Thymus (tissue), 14 donors: ENCODE measurements at places on chromosomes 13 and 19. TPM values are rescaled to one million over a fixed set of nuclear protein-coding genes. Genes with fewer than 3 reads are reported as not detected.

ATCAY gene
- total RNA-seq: 0.09 TPM

DNA sequence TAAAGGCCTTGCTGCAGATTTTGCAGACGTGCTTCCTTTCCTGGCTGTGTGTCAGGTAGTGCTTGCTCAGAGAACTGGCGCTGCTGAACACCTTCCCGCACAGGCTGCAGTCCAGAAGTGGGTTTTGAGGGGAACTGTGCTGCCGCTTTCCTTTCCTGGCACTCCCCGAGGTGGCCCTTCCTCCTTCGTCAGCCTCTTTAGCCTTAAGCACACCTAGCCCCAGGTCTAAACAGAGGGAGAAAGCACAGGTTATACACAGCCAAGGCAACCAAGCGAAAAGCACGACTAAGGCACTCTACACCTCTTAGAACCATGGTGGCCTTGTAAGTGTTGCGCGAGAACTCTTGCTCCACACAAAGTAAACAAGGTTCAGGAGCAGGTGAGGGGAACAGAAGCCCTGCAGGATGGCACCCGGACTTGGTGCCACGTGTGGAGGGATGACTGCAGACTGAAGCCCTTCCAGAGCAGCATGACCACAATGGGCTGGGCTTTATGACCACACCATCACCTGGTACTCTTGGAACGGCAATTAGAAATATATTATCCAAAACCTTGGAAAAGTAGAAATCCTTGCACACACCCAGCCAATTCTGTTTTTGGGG, 23.6 kb downstream of the ZNF541 start:
- no peak for DNase-seq
- peaks cover 44% of the 10 kb centered on the region for H3K27me3 ChIP-seq
- H3K27ac ChIP-seq: no peak overlapping the region
- H3K4me1 ChIP-seq: no peaks in the 10 kb centered on the region

- H3K36me3 ChIP-seq: no peaks in the 10 kb centered on the region
- no peaks in the 10 kb centered on the region for H3K4me1 ChIP-seq
- DNase-seq: no peak
- no peaks in the 10 kb centered on the region for H3K27me3 ChIP-seq
- no peak overlapping the region for H3K27ac ChIP-seq
- H3K4me3 ChIP-seq: no peak overlapping the region
Observed at GRCh38 chr13:33577007-33577406, 240.9 kb upstream of the RFC3 start.

CHST8 gene
- 0.47 TPM for total RNA-seq

- H3K27ac ChIP-seq: no peak overlapping the region
- peaks cover 8% of the 10 kb centered on the region for H3K27me3 ChIP-seq
- peaks cover 7% of the 10 kb centered on the region for H3K4me1 ChIP-seq
- H3K4me3 ChIP-seq: no peak overlapping the region
- no peak for DNase-seq
Observed at GRCh38 chr19:12647490-12648071, 19.0 kb downstream of the MAN2B1 start.

NEK5 gene
- total RNA-seq: 0.28 TPM

ZNF850 gene
- total RNA-seq: 1.7 TPM

GRCh38 chr13:66700117-66700601, 530.0 kb downstream of the PCDH9 start:
- H3K4me3 ChIP-seq: no peak overlapping the region
- DNase-seq: no peak
- H3K4me1 ChIP-seq: no peaks in the 10 kb centered on the region
- H3K36me3 ChIP-seq: no peaks in the 10 kb centered on the region
- no peaks in the 10 kb centered on the region for H3K27me3 ChIP-seq

DNA sequence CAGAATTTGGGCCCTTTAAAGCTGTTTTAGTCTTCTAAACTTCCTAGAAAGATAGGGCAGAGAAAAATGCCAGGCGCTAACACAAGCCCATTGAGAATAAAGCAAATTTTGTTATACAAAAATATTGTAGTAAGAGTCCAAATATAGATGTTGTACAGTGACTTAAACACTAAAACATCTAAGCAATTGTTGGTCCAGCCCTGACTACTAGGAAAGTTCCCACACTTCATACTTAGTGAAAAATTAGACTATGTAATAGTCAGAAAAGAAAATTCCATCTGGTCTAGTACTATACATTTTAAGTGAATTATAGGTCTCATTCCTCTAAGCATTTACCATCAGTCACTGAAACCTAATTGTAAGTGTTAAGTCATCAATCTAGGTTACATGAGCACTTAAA, 1518.3 kb upstream of the SLC10A2 start:
- H3K4me1 ChIP-seq: peaks cover 5% of the 10 kb centered on the region
- no peak overlapping the region for H3K4me3 ChIP-seq
- DNase-seq: no peak
- H3K27me3 ChIP-seq: no peaks in the 10 kb centered on the region

- H3K4me3 ChIP-seq: no peak overlapping the region
- H3K36me3 ChIP-seq: peaks cover 6% of the 10 kb centered on the region
- peak overlapping the region; percentile 18 for H3K27ac ChIP-seq
- H3K27me3 ChIP-seq: peaks cover 2% of the 10 kb centered on the region
Observed at GRCh38 chr19:40422748-40423566, 2.8 kb downstream of the SERTAD1 start.

- H3K4me1 ChIP-seq: no peaks in the 10 kb centered on the region
- H3K36me3 ChIP-seq: no peaks in the 10 kb centered on the region
- no peak overlapping the region for H3K27ac ChIP-seq
- no peaks in the 10 kb centered on the region for H3K27me3 ChIP-seq
- H3K4me3 ChIP-seq: no peak overlapping the region
Observed at GRCh38 chr19:48302600-48302959, 22.8 kb upstream of the EMP3 start.

- DNase-seq: no peak
- no peaks in the 10 kb centered on the region for H3K4me1 ChIP-seq
- no peaks in the 10 kb centered on the region for H3K27me3 ChIP-seq
- H3K4me3 ChIP-seq: no peak overlapping the region
Observed at GRCh38 chr13:95535243-95535642, 17.3 kb upstream of the CLDN10 start.

GRCh38 chr19:36894849-36895383, 21.2 kb downstream of the ZNF829 start:
- no peaks in the 10 kb centered on the region for H3K4me1 ChIP-seq
- DNase-seq: no peak
- no peak overlapping the region for H3K4me3 ChIP-seq
- no peak overlapping the region for H3K27ac ChIP-seq

FPR3 gene
- 14.1 TPM for total RNA-seq

- no peak overlapping the region for H3K4me3 ChIP-seq
- H3K36me3 ChIP-seq: no peaks in the 10 kb centered on the region
- H3K27ac ChIP-seq: no peak overlapping the region
- DNase-seq: no peak
- no peaks in the 10 kb centered on the region for H3K4me1 ChIP-seq
Observed at GRCh38 chr13:46964789-46965527, 68.1 kb upstream of the HTR2A start.

DNA sequence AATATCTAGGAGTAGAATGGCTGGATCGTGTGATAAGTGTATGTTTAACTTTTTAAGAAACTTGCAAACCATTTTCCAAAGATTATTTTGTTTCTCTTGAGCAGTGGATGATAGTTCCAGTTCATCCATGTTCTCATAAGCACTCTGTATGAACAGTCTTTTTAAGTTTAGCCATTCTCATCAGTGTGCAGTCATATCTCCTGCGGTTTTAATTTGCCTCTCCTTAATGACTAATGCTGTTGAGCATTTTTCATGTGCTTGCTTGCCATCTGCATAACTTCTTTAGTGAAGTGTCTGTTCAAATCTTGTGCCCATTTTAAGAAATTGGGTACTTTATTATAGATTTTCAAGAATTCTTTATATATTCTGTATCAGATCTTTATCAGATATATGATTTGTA, 58.6 kb downstream of the WASF3 start:
- H3K27me3 ChIP-seq: no peaks in the 10 kb centered on the region
- DNase-seq: no peak
- H3K4me3 ChIP-seq: no peak overlapping the region
- H3K4me1 ChIP-seq: no peaks in the 10 kb centered on the region

GRCh38 chr19:45781214-45782161, 802 bp downstream of the DMPK start:
- no peak for DNase-seq
- no peak overlapping the region for H3K27ac ChIP-seq
- peaks cover 2% of the 10 kb centered on the region for H3K27me3 ChIP-seq
- H3K36me3 ChIP-seq: peaks cover 29% of the 10 kb centered on the region
- no peak overlapping the region for H3K4me3 ChIP-seq
- H3K4me1 ChIP-seq: peaks cover 16% of the 10 kb centered on the region

DNA sequence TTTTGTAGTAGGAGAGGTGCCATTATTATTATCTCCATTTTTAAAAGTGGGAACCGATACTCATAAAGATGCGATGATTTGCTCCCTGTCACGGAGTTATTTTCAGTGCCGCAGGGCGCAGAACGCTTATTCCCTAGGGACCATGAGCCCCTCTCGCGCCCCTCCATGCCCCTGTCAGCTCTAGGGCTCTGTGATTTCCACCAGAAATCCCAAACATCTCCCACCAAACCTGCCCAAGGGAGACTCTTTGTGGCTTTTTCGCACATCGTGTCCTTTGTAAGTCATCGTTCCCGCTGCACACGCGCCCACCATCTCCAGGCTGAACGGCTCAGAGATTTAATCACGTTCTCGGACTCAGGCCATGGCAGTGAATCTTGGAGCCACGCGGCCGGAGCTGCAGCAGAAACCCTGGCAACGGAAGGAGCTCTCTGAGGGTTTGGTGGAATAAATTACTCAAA, 105.1 kb downstream of the DNAJC15 start:
- H3K4me1 ChIP-seq: no peaks in the 10 kb centered on the region
- H3K27me3 ChIP-seq: no peaks in the 10 kb centered on the region
- H3K4me3 ChIP-seq: no peak overlapping the region
- no peak overlapping the region for H3K27ac ChIP-seq
- no peaks in the 10 kb centered on the region for H3K36me3 ChIP-seq
- no peak for DNase-seq

DNA sequence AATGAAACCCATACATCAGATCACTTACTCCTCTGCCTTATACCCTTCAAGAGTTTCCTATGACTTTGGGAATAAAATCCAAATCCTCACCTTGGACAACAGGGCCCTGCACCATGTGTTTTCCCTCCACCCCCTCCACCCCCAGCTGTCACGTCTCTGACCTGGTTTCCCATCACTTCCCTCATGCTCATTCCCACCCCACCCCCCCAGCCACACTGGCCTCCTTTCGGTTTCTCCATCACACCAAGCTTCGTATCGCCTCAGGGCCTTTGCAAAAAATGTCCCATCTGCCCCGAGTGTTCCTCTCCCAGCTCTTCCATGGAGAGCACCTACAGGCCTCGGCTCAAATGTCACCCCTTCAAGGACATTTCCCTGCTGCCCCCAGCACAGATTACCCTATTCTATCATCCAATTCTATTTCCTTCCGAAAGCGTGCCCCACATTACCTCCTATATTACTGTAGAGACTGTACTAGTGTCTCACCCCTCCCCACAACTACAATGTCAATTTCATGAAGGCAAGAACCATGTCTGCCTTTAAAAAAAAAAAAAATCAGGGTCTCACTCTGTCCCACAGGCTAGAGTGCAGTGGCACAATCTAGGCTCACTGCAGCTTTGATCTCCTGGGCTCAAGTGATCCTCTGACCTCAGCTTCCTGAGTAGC, 16.8 kb upstream of the FFAR2 start:
- DNase-seq: no peak
- no peak overlapping the region for H3K4me3 ChIP-seq
- H3K4me1 ChIP-seq: no peaks in the 10 kb centered on the region
- no peaks in the 10 kb centered on the region for H3K36me3 ChIP-seq

DNA sequence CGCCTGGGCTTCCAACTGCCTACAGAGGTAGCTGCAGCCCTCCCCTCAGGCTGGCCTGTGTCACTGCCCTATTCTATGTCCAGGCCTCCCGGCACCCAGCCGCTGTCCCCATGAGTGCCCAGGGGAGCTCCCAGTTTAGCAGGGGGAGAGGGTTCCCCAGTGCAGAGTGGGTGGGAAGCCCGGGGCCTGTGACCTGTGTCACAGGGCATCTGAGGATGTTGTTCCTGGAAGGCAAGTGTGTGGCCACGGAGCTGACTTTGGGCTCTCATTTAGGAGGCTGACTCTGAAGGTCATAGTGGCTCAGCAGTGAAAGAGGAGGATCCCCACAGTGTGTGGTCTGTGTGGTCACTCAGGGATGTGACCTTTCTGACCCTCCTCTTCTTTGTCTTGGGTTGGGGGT, 25.1 kb downstream of the PPP1R37 start:
- no peaks in the 10 kb centered on the region for H3K36me3 ChIP-seq
- peak overlapping the region; percentile 56 for H3K27ac ChIP-seq
- no peak for DNase-seq
- H3K4me1 ChIP-seq: peaks cover 93% of the 10 kb centered on the region
- no peak overlapping the region for H3K4me3 ChIP-seq

DNA sequence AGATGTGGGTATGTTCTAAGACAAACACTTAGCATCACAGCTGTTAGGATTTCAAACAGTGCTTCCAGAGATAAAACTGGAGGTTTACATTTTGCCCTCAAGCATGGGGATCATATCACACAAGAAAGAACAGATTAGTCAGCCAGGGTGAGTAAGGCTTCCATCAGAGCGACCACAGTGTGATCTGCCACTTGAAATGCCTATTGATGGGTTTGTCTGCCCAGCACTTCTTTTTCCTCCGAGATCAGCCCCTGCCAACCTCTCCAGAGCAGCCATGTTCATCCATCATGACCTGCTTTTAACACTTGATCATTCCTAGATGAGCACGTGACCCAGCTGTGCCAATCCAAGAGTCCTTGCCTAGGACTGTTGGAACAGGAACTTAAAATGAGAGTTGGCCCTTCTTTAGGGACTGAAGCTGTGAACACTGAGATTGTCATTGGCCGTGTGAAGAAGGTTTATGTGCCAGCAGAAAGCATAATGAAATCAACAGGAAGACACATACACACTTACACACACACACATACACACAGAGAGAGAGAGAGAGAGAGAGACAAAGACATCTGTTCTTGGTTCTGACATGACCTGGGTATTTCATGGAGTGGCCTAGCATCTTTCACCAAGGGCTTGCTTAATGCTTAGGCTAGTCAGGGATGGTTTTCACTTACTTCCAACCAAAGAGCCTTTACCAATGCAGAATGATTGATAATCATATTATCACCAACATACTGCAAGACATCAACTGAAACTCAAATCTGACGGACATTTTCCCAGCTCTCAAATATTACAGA, 5.2 kb upstream of the CEBPG start:
- peaks cover 5% of the 10 kb centered on the region for H3K4me1 ChIP-seq
- H3K4me3 ChIP-seq: no peak overlapping the region
- no peaks in the 10 kb centered on the region for H3K36me3 ChIP-seq
- H3K27ac ChIP-seq: no peak overlapping the region
- H3K27me3 ChIP-seq: no peaks in the 10 kb centered on the region

ZNF528 gene
- total RNA-seq: 12.8 TPM

DNA sequence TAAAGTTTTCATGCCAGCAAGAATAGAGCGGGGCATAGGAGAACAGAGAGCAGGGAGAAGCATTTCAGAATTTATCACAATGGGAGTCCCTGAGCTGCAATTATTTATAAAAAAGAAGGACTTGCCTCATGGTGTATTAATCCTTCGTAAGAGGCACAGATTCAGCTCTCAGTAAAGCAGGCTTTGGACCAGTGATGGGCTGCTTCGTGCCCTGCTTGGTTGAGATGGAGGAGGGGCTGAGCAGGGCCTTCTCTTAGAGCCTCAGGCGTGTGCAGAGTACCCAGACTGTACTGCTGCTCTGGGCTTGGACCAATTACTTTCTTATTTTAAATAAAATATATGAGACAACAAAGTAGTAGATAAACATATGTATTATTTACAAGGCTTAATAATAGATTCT, 265.7 kb upstream of the SLC10A2 start:
- no peaks in the 10 kb centered on the region for H3K36me3 ChIP-seq
- H3K27ac ChIP-seq: no peak overlapping the region
- H3K27me3 ChIP-seq: no peaks in the 10 kb centered on the region
